ENCODE measurements at places on chromosomes 2 and 18.

GRCh38 chr2:233331536-233331935 lies 22.8 kb upstream of the DGKD start:
- DNase-seq = no peak

DNA sequence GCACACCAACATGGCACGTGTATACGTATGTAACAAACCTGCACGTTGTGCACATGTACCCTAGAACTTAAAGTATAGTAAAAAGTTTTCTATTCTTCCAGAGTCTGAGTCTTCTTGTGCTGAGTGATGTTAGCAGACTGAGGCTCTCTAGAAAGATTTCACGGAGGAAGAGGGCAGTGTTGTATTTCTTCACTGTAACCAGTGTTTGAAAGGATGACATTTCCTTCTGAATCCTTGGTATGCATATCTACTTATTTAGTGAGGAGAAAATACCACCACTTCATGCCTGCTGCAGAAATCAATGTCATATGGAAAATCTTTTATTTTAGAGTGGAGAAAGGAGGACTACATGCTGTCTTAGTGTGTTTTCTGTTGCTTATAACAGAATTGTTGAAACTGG lies 357.1 kb downstream of the CCDC85A start:
- DNase-seq = no peak

- DNase-seq = no peak
These were observed 23.3 kb downstream of the SPDYA start for GRCh38 chr2:28833740-28834470.

DNA sequence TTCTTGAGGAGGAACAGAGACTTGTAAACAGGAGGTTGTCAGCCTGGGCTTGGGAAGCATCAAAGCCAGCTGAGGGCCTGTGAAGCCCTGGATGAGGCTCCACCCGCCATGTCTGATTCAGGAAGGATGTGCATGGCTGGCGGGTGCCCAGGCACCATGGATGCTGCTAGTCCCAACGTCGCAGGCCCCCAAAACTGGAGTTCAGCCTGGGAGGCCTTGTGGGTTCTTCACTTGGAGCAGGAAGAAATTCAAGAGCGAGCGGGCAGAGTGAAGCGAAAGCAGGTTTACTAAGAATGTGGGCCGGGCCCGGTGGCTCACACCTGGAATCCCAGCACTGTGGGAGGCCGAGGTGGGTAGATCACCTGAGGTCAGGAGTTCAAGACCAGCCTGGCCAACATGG lies 12.1 kb upstream of the PXDN start:
- no peak for DNase-seq

DNA sequence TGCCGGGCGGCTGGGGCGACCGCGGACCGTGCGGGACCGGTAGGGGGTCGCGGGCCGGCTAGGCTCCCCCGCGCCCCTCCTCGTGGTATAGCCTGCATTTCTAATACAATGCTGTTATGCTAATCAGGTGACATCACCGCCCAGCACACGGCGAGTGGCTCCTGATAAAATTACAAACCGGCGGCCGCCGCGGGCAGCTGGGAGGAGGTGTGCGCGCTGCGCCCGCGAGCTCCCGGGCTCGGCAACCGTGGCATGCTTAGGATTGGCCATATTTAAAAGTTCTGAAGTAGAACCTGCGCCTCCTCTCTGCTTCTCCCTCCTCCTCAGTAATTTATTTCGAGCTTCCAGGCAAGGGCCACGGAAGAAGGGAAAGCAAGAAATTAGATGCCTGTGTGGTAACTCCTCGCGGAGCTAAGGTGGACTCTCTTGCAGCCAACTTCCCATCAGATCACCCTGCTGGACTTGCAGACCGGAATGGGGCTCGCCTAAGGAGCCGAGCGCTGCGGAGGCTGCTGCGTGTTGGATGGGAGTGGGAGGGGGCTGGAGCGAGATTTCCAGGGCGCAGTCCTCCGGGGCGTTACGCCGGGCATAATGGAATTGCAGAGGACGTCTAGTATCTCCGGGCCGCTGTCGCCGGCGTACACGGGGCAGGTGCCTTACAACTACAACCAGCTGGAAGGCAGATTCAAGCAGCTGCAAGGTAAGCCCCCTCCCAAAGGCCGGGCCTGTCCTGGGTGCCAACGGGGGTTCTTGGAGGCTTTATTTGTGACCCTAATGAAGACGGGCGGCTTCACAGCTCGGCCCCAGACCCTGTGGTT lies 102.3 kb downstream of the SPTBN1 start:
- DNase-seq = peak; percentile 11

GRCh38 chr2:8531481-8531880 lies 150.4 kb upstream of the ID2 start:
- DNase-seq = no peak

GRCh38 chr18:7317804-7318231 lies 86.9 kb downstream of the LRRC30 start:
- no peak for DNase-seq

DNA sequence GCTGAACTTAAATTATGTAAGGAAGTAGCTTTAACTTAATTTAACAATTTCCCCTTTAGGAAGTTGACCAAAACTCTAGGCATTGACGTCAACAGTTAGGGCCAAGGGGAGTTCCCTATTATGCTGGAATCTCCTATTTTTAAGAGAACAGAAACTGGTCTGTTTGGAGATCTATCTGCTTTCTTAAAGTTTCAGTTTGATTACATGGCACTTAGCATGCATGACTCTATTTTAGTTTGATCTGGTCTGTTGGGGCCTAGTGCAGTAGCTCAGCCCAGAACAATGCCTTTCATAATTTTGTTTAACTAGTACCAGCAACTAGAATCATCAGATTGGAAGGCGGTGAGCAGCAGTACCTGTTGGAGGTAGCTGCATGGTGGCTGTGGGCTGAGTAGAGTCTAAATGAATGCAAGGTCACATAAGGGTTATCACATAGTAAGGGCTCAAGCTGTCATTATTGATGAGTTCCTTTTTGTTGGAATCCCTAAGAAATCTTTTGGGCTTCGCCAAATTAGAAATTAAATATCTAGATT lies 60.5 kb upstream of the ZNG1B start:
- DNase-seq = no peak

DNA sequence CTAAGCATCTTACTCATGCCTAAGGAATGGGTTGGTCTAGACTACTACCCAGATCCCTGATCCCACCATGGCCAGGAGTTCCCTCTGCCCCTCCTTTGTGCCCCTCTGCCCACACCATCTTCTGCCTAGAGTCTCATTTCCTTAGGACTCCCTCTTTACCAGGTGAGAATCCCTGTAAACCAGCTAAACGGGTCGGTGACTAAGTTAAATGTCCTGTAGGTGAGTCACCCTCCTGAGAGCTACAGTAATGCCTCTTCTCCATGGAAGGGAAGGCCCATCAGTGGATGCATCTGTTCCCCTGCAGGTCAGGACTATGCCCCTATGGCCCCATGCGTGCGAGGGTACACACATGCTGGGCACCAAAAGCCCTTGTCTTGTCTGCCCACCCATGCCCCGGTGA lies 25.4 kb downstream of the PTGR3 start:
- no peak for DNase-seq

- no peak for DNase-seq
These were observed 36.2 kb downstream of the HJURP start for GRCh38 chr2:233817995-233818638.

GRCh38 chr2:173903601-173904394 lies 61.4 kb downstream of the SP3 start:
- DNase-seq = no peak

DNA sequence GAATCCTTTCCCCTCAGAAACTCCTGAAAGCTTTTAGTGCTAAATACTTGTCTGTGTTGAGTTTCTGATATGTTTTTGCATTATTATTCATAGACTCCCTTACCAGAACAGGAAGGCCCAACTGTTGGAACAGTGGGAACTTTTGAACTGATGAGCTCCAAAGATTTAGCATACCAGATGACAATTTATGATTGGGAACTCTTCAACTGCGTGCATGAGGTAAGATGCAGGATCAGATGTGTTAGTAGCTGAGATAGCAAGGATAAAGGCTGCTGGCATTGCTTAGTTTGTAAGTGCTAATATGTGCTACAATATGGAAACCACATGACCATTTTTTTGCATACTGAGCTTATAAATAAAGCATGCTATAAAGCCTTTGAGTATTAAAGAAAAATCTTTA lies 49.2 kb upstream of the MAP3K20 start:
- DNase-seq = no peak

DNA sequence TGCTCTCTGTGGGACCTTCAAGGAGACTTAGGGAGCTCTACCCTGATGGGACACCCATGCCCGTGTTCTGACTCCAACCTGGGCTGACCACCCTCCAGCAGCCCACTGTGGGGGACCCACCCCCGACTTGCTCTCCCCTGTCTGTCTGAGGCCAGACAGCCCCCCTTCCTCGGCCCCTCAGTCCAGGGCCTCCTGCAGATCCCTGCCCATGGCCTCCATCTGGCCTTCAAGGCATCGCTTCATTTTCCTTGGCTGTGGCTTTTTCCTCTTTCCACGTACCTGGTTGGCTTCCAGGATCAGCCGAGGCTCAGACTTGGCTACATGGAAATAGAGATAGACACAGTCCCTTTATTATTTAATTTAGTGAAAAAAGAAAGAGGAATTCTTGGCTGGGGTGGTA lies 290.0 kb downstream of the CYP26B1 start:
- DNase-seq = no peak

DNA sequence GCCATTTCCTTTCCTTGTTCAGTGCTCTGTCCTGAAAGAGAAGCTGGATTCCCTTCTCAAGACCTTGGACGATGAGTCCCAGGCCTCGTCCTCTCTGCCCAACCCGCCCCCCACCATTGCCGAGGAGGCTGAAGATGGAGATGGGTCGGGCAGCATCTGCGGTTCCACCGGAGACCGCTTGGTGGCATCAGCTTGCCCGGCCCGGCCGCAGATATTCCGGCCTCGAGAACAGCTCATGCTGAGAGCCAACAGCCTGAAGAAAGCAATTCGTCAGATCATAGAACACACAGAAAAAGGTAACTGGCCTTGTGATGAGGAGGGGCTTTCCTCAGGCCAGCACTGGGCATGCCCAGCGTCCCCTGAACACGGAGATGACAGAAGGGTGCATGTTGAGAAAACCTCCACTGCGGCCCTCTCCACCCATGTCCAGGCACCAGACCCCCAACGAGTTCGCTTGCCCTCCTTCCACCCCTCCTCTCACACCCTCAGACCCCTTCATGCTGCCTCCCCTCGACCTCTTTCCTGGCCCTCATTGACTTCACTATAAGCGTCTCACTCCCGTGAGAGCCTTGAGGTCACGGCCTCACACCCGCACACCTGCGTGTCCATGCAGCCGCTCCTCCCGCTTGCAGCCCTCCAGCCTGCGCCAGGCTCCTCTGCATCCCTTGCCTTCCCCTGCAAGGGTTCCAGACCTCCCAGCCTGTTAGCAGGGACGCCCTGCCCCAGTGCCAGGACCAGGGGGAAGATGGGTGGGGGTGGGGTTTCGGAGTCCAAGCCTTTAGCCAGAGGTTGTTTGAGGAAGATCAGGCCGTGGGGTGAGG lies 95.0 kb downstream of the DGKD start:
- DNase-seq = no peak

DNA sequence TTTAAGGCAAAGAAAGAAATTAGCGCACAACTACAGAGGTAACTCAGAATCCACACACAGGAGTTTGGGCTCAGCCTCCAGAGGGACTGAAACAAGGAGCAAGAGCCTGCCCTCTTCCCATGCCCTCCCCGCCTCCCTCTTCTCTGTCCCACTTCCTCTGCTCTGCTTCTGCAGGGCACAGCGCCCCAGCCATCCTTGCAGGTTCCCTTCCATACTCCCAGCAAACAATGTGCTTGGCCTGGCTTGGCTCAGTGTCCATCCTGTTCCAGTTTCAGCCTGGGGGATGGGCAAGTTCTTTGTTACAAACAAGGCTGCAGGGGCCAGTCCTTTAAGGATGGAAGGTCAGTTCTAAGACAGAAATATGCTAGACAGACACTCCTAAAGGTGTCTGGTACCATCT lies 133.5 kb downstream of the CDH20 start:
- no peak for DNase-seq

- peak; percentile 77 for DNase-seq
These were observed 23.9 kb upstream of the CCDC68 start for GRCh38 chr18:54983041-54983686.

DNA sequence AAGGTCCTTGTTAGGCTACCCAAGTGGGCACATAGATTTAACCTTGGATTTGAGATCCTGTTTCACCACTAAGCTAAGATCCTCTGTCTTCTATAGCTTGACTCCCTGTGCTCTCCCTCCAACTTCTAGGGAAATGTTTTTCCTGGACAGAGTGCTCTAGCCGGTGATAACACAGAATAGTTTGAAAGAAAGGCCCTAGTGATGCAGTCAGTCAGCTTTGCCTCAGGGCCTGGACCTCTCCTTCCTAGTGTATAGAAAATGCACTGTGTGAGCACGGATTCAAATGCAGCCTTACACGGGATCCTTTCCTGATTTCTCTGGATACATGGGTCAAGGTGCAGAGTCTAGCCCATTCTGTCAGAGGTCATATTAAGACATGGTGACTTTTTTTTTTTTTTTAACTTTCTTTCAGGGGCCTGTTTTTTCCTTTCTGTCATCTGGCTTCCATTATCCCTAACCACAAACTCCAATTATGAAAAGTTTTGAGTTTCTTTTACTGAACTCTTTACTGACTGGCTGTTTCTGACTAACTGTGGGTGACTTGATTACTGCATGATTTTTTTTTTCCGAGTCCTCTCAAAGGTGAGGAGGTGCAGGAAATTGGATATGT lies 122.6 kb downstream of the LRP1B start:
- no peak for DNase-seq

DNA sequence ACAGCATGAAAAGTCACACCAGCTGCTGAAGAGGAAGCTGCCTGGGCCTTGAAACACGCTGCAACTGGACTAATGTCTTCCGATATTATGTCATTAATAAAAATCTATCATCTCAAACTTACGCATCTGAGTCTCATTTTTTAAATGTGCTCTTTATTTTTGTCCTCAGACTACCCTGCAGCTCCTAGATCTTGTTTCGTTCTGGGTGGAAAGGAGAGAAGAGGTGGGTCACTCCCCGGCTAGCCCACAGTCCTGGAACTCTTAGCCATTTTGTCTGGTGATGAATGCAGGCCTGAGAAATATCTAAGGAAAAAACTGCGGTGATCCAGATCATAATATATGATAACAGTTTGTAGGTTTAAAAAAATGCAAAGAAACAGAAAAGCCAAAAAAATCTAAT lies 73.3 kb downstream of the TXNL1 start:
- DNase-seq = no peak

- no peak for DNase-seq
These were observed 1357.9 kb upstream of the CELF4 start for GRCh38 chr18:38923540-38923939.

DNA sequence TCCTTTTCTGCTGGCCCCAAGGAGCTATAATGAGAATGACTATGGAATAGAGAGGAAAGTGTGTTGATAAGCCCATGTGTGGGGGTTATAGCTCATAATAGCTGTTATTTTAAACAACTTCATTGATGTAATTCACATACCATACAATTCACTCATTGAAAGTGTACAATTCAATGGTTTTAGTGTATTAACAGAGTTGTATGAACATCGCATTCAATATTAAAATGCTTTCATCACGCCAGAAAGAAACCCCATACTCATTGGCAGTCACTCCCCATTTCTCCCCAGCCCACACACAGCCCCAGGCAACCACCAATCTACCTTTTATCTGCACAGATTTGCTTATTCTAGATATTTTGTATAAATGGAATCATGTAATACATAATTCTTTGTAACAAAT lies 139.6 kb upstream of the CYP1B1 start:
- DNase-seq = no peak

- no peak for DNase-seq
These were observed 313.7 kb upstream of the MGAT5 start for GRCh38 chr2:133940134-133940533.

Measured in hematopoietic multipotent progenitor cell treated with erythropoietin and hydrocortisone succinate and interleukin-3 and kit ligand, for 15 days (in vitro differentiated cells).